ENCODE measurements at places on chromosomes 7 and 10.

DNA sequence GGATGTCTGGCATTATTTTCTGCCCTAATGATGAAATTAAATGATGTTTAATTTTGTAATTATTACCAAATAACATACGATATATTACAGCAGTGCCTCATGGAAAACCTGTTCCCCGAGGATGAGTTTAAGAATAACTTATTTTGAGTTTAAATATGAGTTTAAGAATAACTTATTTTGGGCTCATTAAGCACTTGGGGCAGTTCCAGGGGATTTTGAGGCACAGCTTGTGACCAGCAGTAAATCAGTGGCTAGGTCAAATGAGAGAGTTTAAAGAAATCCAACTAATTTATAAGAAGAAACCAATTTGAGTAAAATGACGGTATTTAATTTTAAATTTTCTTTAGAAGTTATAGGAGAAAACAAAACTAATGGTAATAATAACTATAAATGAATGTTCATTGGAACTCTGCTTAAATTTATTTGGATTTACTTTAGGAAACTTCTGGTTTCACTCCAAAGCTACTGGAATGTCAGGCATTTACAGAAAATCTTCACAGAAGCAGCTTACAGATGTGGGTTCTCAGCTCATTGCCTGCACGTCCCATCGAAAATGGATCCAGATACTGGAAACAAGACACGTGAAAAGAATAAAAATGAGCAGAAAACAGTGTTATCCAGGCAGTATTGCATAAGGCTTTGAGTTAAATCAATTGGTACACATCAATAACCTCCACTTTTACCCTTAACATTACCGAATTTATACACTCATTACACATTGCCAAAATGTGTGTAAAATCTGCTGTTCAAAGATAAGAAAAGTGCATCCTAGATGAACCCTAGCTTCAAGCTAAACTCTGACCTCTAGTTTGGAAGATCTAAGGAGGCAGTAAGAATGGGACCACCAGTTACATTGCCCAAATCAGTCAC lies 784.5 kb upstream of the IGFBP3 start:
- no peak for DNase-seq

DNA sequence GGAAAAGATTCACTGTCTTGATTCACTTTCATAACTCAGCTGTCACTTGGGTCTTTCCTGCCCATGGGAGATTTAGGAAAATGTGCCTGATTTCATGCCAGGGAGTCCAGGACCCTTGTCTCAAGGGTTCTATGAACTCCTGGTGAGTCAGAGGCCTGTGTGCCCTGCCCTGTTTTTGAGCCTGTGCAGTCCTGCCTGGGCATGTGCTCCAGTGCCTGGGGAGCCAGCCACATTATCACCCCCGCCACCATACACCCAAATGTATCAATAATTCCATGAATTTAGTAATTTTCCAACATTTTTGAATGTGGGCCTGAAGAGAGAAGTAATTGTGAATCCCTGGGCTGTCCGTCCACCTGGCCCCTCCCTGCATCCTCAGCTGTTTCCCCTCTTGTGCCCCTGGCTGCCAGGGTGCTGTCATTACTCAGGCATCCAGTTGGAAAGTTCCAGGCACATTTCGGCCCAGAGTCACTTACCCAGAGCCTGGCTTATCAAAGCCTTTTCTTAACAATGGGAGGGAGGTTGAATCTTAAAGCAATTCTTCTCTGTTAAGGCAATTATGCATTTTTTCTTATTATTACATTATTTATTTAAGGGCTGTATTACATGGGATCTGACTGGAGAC lies 287.8 kb upstream of the CDC14C start:
- no peak for DNase-seq

DNA sequence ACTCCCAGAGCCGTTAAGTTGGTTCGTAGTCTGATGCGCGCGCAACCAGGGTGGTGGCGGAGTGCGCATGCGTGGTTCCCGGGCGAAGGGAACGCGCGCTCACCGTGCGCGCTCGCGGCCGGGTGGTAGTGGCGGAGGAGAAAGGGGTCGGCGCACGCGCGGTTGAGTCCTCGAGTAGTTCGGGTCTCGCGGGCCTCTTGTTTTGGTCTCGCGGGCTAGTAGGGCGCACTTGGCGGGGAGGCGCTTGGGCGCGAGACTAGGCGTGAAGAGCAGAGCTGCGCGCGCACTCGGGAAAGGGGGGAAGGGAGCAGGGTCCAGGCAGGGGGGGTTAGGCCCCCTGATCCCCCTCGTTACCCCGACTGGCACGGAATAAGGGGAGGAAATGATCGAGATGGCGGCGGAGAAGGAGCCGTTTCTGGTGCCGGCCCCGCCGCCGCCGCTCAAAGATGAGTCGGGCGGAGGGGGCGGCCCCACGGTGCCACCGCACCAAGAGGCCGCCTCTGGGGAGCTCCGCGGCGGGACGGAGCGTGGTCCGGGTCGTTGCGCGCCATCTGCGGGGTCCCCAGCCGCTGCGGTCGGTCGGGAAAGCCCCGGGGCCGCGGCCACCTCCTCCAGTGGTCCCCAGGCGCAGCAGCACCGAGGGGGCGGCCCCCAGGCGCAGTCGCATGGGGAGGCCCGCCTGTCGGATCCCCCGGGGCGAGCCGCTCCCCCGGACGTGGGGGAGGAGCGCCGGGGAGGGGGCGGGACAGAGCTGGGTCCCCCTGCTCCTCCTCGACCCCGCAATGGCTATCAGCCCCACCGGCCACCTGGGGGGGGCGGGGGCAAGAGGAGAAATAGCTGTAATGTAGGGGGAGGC lies at the start of gene MEPCE:
MEPCE (plus strand) TSS at position 195 of the 856 bp plus-strand sequence; CDS start at position 383, 188 bp downstream.
- peak; percentile 93 for DNase-seq

- no peak for DNase-seq
Observed at GRCh38 chr7:30463405-30464145, 15.0 kb downstream of the NOD1 start.

GRCh38 chr10:103215601-103216000 lies 22.5 kb upstream of the NT5C2 start:
- no peak for DNase-seq

DNA sequence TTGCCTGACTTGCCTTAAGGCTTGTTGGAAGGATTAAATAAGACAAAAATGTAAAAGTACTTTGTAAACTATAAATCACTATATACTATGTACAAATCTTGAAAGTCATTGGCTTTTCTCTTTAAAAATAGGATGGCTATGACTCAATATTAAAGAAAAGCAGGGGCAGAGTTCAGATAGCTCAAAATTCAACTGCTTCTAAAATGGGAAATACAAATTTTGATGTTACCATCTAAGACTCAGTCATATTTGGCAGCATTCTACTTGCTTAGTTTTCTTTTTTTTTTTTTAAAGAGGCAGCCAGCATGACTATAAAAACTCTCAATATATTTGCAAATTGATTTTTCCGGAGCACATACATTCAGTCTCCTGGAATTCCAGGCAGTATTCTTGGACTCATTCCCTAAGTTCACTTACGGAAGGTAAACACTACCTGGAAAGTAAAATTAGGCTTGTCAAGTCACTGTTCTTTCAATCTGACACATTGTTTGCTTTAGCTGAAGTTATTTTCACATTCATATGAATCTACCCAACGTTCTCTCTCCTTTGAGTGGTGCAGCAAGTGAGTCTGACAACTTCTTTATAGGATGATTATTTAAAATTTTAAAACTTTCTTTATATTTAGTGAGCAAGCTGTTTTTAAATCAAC lies 133.8 kb upstream of the CCDC6 start:
- DNase-seq, result no peak

DNA sequence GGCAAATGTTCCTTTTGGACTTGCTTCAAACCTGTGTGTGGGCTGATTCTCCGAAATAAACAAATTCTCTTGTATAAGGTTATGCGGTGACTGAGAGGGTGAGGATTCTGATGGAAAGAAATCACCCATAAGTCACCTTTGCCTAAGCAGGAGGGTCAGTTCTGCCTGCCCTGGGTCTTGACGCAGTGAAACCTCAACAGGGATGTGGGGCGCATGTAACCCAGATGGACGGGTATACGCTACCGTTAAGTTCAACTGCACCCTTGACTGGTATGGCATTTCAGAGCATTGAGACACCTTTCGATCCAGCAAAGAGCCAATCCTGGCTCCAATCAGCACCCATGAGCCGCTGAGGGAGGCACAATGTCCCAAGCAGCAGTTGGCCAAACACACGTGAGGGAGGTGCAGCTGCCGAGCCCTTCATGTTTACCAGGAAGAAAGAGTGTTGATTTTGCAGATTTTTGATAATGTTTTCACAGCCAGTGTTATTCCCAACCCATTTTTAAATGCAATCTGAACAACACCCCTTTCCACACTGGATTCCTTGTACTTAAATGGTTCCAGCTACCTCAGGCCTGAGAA lies 48.1 kb downstream of the SORBS1 start:
- DNase-seq, result no peak

DNA sequence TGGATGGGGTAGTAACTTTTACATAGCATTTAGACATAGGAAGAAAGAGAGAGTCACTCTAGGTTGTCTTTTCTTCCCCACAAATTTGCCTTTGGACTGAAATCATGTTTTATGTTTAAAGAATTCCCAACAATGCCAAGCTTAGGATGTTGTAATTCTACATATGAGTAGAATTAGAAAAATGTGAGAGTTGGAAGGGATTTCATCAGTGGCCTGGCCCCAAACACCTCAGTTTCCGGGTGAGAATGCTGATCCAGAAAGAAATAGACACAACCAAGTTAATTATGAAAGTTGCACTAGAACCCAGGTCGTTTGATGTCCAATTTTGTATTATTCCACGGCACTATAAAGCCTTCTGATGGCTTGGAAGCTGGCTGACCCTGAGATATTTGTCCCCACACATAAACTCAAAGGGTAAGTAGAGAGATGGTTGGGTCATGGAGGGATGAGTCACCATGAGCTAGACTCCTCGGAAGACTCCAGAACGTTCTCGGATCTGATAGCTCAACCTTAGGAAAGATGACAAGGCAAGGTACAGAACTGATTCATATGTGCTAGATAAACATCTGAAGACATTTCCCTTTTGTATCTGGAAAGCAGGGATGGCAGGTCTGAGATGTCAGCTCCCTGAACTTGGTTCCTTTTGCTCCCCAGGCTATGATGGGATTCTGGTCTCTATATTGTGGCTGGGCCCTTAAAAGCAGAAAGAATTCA lies 48.8 kb upstream of the SLC35B4 start:
- DNase-seq, result no peak

GRCh38 chr7:93156884-93157283 lies 8.7 kb upstream of the SAMD9L start:
- no peak for DNase-seq

GRCh38 chr7:54992871-54993475 lies 25.8 kb upstream of the EGFR start:
- DNase-seq, result no peak

DNA sequence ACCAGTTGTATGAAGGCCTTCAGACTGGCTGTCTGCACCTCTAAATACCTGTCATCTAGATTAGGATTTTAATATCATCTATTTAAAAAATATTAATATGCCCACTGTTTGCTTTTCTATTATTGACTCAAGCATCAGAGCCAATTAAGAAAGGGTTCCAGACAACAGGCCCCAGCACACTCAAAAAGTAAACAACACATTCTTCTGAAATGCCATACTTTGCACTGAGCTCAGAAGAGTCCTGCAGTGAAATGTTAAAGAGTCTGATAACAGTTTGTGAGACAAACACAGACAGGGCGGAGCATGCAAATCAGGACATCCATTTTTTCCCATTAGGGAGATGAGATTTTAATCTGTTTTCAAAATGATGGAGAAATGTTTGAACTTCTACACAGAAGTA lies 45.9 kb upstream of the KLF6 start:
- no peak for DNase-seq

DNA sequence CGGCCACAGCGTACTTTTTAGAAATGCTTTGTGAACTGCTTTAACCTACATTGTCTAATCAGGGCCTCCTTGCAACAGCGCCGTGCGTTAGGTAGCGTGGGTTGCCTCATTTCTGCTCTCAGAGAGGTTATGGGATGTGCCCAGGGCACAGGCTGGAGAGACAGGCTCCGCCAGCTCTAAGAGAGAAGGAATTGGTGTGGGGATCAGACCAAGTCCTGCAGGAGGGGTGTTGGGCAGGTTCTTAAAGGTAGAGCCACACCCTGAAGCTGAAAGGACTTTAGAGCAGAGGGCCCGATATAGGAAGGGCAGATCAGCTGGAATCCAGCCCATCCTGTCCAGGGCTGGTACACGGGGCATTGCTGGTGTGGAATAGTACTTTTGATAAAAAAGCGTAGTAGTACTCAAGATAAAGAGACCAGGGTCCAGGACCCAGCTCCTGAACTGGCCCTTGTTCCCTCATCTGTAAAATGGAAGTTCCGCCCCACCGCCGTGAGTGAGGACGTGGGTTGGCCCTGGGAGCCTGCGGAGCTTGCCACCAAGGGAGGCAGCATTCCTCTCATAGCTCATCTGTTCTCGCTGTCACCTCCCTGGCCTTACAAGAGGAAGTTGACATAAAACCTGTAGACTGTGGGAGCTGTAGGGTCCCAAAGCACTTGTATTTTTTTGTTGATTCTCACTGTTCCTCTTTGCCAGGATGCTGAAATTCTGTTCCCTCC lies 37.2 kb downstream of the TMEM120A start:
- DNase-seq, result no peak

GRCh38 chr7:70618020-70618551 lies 513.9 kb upstream of the GALNT17 start:
- no peak for DNase-seq

- no peak for DNase-seq
Observed at GRCh38 chr7:133808493-133808866, 318.7 kb upstream of the LRGUK start.

DNA sequence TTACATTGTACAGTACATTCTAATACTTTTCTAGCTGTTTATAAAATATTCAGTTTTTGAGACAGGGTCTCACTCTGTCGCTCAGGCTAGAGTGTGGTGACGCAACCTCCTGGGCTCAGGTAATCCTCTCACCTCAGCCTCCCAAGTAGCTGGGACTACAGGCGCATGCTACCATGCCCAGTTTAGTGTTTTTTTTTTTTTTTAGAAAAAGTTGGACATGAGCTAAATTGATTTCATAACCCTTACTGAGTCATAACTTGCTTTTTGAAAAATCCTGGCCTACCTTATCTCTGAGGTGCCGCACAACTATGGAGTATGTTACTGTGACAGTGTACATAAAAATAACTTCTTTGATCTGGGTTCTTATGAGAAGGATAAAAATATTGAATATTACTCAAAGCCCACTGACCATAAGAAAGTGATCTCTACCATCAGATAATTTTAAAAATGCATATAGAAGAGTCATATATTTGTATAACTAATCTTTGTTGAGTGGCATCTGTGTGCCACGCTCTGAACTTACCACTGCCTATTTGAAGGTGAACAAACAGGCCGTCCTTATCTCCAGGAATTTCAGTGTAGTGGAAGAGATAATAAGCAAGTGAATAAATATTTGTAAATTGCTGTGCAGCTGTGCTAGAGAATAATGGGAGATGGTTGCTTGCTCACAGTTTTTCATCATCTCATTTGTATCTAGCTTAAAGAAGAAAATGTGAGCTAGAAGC lies 73.2 kb downstream of the PPP1R9A start:
- DNase-seq, result no peak

GRCh38 chr10:71802715-71803488 lies 29.6 kb upstream of the VSIR start:
- no peak for DNase-seq

Data from NCI-H1048 (cell line).